ENCODE measurements at places on chromosomes 7 and 10.

GRCh38 chr7:138204285-138204981, 128.2 kb downstream of the AKR1D1 start:
- DNase-seq = no peak

GRCh38 chr7:117393781-117394180, 33.5 kb downstream of the ASZ1 start:
- DNase-seq = no peak

DNA sequence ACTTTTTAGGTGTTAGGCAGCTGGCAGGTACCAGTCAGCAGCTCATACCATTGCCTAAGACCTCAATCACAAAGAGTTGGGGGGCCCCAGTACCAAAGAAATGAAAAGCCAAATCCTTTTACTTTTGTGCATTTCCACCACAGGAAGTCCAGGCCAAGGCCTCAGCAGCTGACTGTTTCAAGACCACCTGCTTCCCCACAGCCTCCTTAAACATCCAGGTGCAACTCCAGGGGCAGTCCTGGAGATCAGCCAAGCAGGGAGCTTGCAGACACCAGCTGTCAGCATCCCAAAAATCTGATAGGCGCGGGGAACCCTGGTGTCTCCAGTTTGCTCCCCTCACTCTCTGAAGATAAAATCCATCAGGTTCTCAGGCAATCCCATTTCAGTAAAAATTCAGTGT, 91.5 kb upstream of the EFCAB10 start:
- DNase-seq = no peak

DNA sequence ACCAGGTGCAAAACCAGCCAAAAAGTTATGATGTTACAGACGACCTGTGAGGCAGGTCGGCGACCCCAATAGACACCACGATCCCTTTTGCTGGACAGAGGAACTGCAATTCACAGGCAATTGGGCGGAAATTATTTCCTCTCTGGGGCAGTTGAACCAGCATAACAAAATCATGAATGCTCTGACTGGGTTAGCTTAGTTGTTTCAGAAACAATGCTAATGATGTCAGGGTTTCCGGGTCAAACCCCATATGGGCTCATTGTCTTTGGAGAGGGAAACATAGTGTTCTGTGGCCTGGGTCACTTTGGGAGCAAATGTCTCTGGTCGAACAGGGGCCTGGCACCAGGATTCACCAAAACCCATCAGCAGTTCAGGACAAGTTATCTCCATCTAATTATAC, 669.1 kb upstream of the NRP1 start:
- no peak for DNase-seq

GRCh38 chr7:18294411-18294810, 201.1 kb upstream of the HDAC9 start:
- no peak for DNase-seq

GRCh38 chr7:81053623-81054022, 134.8 kb upstream of the SEMA3C start:
- DNase-seq = no peak

DNA sequence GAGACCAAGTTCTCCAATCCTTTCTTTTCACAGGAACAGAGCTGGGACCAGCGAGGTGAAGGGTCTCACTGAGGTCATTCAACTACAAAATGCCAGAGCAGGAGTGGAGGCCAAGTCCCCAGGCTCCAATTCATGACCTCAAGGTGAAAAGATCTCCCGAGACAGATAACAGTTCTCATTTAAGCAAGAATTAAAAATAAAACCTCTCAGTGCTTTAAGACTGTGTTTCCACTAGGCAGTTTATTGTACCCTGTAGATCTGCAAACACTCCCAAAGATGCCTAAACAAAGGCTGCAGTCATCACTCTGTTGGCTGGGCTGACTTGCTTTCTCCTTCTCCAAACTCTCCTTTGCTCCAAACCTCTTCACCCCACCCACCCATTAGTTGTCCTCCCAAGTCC, 74.8 kb upstream of the CXCL12 start:
- DNase-seq = no peak

GRCh38 chr10:106775127-106775526, 389.4 kb downstream of the SORCS1 start:
- DNase-seq = no peak

DNA sequence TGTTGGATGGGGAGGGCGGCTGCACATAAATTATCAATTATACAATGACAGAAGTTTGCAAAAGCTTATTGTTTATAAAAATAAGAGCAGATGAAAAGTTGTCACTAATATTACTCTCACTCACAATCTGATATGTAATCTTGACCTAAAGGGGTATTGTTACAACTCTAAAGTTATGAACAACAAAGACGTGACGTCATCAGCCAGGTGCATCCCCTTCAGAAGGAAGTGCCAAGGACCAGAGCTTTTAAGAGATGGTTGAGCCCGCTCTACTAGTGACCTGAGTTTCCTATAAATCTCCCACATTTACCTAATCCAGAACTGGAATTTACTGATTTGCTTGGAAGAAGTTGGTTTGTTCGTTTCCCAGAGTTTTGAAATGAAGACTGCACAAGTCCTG, 247.7 kb upstream of the MGMT start:
- no peak for DNase-seq

- DNase-seq = no peak
These were observed 24.8 kb downstream of the FIGNL1 start for GRCh38 chr7:50425318-50425717.

GRCh38 chr10:4219901-4220300, 434.9 kb upstream of the KLF6 start:
- DNase-seq = no peak

DNA sequence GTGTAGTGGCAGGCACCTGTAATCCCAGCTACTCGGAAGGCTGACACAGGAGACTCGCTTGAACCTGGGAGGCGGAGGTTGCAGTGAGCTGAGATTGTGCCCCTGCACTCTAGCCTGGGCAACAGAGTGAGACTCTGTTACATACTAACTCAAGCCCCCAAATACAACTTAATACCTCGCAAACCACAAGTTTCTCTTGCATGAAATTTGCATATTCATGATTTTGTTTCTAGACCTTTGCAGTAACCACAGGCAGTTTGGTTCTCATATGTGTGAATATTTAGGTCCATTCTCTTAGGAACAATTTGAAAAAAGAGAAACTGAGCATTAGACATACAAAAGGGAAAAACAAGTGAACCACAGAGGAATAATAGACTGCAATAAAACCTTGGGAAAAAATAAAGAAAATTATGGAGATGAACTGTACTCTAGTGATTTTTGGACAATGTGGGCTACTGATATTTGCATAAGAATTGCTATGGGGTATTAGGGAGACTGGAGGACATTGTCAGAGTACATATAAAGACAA, 77.0 kb downstream of the ZNF277 start:
- no peak for DNase-seq

GRCh38 chr10:43188702-43189101, 50.5 kb downstream of the CSGALNACT2 start:
- no peak for DNase-seq

GRCh38 chr10:112844681-112845544, 105.1 kb upstream of the TCF7L2 start:
- no peak for DNase-seq

DNA sequence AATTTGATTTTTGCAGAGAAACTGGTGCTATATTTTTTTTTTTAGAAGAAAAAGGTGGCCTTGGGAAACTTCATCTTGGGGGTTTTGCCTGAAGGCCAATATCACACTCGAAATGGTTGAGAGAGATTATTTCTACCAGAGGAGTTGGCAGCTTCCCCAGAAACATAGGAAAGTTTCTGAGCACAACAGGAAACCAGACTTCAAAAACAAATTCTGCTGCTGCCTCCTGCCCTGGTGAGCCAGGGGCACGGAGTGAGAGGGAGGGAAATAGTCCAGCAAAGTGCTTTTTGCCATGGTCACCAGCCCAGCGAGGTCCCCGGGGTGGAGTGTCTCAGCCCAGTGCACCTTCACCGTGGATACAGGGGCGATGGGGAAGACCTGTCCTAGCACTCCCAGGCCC, 61.1 kb downstream of the FOXI2 start:
- no peak for DNase-seq

DNA sequence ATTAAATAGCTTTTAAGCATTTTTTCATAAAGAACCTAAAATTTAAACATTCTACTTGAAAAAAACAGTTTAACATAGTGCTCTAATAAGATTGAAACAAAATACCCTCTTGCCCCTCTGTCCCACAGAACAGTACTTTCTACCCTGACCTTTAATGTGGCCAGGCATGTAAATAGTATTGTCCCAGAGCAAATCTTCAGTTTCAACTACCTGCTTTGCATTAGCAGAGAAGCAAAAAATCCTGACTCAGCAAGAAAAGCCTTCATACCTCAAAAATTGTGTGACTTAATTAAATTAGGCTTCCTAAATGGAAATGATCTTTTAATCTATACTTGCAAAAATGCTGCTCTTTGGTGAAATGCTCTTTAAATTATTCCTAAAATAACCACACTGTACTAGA, 237.4 kb upstream of the AOAH start:
- DNase-seq = no peak

DNA sequence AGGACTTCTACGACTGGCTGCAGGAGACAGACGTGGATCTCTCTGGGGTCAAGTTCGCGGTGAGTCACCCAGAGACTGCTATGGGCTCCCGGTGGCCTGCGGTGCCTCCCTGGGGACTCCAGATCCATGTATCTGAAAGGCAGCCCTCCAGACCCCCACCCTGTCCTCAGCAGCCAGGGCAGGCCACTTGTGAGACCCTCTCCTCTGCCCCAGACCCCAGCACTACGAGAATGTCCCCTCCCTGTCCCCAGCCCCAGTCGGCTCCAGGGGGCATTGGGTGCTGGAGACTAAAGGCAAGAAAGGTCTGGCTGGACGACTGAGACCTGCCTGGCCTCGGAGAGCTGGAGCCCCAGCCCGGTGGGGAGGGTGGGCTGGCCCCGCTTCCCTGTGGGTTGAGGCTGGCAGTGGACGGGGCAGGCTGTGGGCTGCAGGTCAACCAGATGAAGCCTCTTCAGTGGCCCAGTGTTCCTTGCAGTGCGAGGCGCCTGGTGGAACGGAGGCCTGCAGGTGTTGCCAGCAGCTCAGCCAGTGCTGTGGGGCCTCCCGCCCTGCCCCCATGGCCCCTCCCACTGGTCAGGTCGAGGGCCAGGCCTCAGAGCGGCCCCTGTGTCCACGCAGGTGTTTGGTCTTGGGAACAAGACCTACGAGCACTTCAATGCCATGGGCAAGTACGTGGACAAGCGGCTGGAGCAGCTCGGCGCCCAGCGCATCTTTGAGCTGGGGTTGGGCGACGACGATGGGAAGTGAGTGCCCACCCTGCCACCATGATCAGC, 13.8 kb downstream of the TMEM120A start:
- DNase-seq = no peak

GRCh38 chr10:16656895-16657294, 135.2 kb upstream of the C1QL3 start:
- DNase-seq = no peak

DNA sequence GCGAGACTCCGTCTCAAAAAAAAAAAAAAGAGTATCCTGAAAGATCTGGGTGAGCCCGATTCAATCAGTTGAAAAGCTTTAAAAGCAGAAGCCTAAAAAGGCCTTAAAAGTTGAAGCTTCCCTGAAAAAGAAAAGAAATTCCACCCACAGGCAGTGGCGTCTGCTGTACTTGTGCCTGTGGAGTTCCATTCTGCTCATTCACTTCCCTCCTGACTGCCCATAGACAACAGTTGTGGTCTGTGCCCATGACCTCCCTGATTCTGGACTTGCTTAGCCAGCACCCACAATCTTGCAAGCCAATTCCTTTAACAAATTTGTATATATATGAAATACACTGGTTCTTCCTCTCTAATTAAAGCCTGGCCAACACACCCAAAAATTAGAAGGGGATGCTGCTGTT, 141.7 kb downstream of the DLG5 start:
- no peak for DNase-seq

DNA sequence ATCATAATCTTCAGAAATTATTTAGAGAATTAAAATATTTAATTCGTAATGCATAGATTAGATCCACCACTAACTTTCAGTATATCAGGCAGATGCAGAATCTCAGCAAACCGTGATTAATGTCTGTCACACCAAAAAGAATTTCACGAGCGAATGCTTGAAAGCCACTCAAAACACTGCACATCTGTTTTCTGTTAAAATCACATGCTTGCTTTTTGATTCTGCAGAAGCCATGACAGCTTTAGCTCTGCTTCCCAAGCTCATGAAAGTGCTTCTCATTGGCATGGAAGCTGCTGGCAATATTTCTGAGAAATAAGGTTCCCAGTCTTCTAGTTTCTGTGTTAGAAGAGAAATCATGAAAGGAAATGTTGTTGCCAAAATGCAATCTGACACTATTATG, 837.8 kb upstream of the LRRN3 start:
- DNase-seq = no peak

DNA sequence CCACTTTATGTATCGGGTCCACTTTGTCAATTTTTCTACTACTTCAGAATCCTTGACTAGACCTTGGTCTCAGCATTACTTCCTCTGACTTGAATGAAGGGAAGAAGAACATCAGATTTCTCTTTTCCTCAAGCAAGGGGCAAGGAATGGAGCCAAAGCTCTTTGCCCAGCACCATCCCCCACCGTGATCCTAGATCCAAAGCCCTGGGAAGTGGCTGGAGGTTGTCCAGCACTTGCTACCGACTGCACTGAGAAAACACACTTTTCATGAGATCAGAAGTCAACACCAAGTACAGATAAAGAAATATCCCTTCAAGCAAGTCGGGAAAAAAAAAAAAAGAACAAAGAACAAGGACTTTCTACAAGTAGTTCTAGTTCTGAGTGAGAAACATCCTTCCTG, 102.1 kb upstream of the DDC start:
- no peak for DNase-seq

GRCh38 chr7:132527467-132528410, 48.5 kb downstream of the PLXNA4 start:
- DNase-seq = no peak

DNA sequence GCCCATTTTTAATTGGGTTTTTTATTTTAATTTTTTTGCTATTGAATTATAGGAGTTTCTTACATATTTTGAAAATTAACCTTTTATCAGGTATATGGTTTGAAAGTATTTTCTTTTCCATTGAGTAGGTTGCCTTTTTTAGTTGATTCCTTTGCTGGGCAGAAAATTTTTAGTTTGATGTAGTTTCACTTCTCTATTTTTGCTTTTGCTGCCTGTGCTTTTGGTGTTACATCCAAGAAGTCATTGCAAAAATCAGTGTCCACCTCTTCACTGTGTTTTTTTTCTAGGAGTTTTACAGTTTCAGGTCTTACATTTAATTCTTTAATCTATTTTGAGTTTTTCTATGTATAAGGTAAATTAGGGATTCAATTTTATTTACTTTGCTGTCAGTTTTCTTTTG, 129.8 kb upstream of the FERD3L start:
- DNase-seq = no peak

GRCh38 chr7:141328290-141328689, 222.9 kb upstream of the AGK start:
- no peak for DNase-seq

GRCh38 chr10:122391875-122392274, 17.4 kb downstream of the PLEKHA1 start:
- no peak for DNase-seq
